ENCODE measurements at places on chromosomes 3 and 15.

DNA sequence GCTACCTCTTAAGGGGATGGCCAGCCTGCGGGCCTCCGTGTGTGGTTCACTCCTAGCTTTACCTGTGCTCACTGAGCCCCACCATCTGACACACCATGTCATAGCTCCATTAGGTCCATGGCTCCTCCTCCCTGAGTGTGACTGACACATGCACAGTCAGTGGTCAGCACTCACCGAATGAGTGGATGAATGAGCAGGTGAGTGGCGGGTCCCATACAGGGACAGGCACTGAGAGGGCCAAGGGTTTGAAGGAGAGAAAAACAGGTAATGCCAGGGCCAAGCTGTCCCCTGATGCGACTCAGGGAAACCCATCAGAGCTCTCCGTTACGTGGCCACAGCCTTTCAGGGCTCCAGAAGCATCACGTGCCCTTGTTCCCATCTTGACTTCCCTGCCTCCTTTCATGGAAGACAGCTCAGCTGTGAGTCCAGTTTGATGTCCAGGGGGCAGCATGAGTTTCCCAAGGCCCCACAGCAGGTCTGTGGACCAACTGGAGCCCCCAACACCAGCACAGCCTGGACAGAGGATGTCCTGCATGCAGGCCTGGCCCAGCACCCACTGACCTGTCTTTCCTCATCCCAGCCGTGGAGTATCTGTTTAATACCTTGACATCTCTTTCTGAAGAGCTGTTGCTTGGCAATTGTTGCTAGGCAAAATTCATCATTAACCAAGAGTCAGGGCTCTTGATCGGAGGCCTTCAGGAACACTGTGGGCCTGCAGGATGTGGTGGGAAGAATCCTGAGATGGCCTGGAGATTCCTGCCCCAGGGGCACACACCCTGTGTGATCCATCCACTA, 84.4 kb downstream of the PLXNA1 start:
- no peak for DNase-seq

DNA sequence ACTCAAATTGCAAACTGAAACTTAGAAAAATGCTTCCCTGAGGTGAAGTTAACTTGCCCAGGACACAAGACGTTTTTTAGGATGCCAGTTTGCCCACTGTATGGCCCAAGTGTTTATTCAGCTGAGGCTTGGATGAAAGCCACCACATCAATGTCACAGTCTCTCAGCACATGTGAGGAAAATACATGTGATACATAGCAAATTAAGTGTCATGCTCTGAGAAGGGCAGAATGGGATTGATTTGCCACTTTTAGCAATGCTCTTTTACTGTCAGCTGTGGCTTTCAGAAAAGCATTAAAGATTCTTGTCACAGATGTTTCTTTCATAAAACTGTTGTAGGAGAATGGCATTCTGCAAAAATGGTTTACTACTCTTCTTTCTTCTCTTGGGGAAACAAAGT, 165.5 kb downstream of the ZIC1 start:
- DNase-seq = no peak

GRCh38 chr15:55528812-55529211, 20.8 kb upstream of the DNAAF4 start:
- no peak for DNase-seq

GRCh38 chr15:34644851-34645250, 61.4 kb upstream of the GOLGA8B start:
- DNase-seq = no peak

DNA sequence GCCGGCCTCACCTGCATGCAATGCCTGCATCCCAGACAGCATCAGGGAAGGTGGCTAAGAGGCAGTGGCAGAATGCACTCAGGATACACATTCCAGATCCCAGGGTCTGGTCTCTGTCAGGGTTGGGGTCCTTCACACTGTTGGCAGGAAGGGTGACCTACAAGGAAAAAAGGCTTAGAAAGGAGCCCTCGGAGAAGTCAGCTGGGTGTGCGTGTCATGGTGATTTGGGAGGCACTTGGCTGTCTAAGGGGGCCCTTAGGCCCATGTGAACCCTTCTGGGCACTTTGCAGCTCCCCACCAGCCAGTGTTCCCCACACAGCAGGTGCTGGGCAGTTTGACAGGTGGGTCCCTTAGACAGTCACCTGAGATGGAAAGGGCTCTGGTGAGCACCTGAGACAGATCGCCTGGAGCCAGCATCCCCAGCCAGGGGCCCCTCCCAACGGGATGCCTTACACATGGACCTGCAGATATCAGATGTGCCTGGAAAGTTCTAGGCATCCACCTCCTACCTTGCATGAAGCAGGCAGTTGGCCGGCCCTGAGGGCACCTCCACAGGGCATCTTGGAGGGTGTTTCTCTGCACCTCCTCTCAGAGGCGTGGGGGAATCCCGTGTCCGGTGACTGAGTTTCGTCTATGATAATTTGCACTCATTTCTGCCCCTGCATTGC, 131.6 kb downstream of the LRRK1 start:
- no peak for DNase-seq

DNA sequence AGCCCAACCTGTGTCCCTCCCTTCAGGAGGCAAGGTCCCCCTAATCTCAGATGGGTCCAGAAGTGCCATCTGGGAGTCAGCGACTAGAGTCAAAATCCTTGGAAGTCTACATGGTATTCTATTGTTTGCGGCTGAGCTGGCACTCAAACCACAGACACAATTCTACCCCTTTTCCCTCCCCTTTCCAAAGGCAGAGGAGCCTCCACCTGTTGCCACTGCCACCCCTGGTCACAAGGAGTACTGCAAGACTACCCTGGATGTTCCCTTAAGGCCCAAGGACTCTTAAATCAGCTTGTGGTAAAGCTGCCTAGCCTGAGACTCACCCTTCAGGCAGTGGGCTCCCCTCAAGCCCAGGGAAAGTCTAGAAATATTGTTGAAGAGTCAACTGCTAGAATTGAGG, 4.3 kb upstream of the OR5H6 start:
- no peak for DNase-seq

- DNase-seq = no peak
Measured at GRCh38 chr15:56698270-56698669, 35.0 kb downstream of the ZNF280D start.

DNA sequence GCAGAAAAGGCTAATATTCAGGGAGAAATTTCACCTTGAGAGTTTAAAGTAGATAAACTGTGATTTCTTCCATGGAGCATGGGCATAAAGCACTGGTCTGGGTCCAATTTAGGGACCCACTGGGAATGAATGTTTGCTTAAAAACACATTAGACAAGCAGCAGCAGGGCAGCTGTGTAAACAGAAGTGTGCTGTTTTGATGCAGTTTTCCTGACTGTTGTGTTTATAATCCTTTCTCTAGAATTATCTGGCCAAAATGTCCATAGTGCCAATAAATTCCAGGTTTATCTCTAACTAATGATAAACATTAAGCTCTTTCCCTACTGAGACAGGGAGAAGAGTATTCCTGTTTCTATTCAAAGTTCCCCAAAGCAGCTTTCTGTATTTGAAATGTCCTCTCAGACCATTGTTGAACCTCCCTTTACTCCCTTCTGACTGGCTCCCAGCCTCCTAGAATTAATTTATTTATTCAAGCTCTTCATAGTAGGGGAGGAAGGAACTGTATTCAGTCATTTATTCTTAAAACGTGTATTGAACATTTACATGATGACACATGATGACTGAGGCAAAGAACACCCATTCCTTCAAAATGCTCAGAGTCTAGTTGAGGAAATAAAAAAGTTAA, 7.0 kb upstream of the TM4SF18 start:
- DNase-seq = no peak
